ENCODE measurements at places on chromosomes 1 and 21.

DNA sequence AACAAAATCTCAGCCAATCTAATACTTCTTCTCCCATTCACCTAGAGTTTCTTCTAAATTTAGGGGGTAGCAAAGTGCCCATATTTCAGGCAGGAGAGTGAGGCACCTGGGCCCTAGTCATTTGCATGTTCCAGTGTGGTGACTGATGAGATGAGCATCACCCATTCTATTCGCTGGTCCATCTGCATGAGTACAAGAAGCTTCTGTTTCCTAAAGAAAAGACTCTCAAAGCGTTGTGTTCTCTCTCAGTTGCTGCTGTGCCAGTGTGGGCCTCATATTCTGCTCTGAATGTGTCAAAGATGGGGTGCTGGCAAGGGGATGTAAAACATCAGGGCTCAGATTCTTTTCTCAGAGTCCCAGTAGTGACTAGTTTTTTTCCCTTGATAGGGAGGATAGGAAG lies 16.1 kb upstream of the DPYD start:
- no peak for DNase-seq

GRCh38 chr1:167135281-167135840 lies 41.5 kb downstream of the STYXL2 start:
- no peak for DNase-seq

GRCh38 chr1:184457500-184457899 lies 70.7 kb downstream of the C1orf21 start:
- no peak for DNase-seq

DNA sequence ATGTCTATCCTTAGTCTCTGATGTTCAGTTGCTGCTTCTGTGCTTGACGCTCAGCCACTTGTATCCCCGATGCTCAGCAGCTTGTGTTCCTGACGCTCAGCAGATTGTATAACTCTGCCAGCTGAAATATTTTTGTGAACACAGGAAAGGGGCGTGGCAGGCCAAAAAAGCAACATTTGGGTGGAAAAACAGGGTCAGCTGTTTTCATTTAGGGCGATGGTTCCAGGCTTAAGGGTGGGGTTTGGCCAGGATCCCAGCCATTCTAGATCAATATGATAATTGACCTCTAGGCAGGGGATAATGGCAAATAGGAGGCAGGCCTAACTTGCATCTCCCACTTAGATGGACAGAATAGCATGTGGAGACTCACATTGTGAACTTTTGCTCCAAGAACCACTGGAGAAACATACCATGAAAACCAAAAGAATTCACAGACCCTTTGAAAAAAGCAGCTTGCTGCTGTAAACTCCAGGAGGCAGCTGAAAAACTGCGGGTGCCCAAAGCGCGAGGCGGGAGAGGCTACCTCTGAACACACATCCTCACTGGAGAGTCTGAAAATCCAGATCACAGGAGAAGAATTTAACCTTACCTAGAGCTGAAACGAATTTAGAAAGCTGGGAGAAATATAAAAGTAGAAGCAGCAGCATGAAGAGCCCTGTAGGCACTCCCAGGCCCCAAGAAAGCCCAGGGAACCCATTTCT lies 58.3 kb downstream of the ZNF648 start:
- DNase-seq: no peak

GRCh38 chr1:5661196-5662085 lies 330.8 kb downstream of the NPHP4 start:
- no peak for DNase-seq

DNA sequence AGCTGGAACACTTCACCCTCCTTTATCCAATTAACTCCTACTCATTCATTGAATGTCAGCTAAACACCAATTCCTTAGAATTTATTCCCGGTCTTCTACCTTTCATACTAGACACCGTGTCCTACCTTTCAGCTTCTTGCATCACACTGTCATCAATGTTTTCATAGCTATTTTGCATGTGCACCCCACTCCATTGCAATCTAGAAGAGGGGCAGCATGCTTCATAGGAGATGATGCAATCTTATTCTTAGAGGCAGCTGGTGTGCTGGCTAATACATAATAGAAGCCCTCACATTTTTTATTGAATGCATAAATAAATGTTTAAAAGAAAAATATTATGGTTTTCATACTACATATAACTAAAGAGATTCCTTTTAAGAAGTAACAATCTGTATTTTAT lies 123.6 kb downstream of the DSCAM start:
- DNase-seq: no peak

DNA sequence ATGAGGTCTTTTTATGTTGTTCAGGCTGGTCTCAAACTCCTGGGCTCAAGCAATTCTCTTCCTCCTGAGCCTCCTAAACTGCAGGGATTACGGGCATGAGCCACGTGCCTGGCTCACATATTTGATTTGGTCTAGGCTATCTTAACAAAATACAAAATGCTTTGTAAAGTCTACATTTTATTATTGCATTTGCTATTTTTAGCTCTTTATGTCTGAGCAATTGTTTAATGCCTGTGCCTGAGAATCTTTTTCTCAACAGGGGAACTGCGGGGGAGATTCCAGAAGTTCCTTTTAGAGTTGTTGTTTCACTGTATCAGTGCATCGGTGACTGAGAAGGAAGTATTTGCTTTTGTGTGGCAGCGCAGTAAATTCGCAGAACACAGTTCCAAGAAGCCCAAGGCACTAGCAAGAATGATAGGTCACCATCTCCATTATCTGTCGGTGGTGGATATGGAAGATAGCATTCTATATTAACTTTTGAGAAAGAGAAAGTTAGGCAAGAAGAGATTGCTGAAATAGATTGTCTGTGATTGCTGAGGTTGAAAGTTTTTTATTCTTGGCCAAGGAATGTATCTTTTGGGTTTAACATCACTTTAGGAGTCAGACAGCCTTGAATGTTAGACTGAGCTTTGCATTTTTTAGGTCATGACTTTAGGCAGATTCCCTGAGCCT lies 167.3 kb downstream of the PDE4B start:
- DNase-seq: peak; percentile 67

DNA sequence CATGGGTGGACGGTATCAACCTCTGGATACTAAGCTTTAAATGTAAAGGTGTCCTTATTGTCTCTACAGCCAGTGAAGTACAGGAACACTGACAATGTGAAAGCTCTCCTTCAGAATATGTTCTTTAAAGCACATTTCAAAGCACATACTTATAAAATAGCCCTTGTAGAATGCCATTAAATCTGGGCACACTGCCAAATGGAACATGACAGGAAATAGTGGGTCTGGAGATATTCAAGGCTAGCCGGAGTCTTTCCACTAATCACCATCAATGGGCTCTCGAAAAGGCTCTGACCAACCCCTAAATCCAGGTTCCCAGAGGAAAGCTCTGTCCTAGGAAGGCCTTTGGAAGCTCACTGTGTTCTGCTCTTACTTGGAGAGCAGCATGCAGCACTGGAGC lies 46.6 kb downstream of the PLD5 start:
- no peak for DNase-seq

GRCh38 chr21:35617491-35617890 lies 442.8 kb downstream of the SETD4 start:
- no peak for DNase-seq

Measured in astrocyte of the hippocampus (primary cell).